ENCODE measurements at places on chromosomes 4 and X.

DNA sequence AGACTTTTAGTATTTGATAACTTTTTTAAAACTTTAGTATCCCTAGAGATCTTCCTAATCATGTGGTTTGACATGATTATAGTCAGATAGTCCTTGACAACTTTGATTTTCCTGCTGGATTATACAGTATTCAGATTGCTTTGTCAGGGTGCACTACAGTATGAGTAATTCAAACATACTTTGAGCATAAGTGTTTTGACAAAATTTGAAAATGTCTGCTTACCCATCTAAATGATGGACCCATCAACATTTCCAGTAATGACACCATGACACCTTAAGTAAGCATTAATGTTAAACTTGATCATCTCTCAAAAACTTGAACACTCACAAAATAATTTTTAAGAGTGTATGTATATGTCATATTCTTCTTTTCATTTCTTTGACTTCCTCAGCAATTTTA lies 514.5 kb upstream of the SMIM31 start:
- DNase-seq: no peak

DNA sequence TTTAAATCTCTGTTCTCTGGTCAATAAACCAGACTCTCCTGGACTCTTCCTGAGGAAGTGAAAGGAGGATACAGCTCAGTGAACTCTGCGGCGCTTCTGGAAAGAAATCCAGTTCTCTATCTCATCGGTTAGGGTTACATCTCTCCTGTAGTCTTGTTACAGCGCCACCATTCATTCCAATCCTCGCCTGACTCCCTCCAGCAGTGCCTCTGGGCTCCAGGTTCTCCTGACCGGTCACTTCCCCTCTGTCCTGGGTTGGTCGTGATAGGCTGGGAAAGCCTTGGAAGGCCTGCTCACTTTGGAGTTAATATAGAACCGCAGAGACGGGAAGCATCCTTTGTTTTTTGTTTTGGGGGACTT lies 97.0 kb upstream of the STOX2 start:
- DNase-seq: no peak

- no peak for DNase-seq
Observed at GRCh38 chr4:101621120-101621519, 169.4 kb upstream of the BANK1 start.

DNA sequence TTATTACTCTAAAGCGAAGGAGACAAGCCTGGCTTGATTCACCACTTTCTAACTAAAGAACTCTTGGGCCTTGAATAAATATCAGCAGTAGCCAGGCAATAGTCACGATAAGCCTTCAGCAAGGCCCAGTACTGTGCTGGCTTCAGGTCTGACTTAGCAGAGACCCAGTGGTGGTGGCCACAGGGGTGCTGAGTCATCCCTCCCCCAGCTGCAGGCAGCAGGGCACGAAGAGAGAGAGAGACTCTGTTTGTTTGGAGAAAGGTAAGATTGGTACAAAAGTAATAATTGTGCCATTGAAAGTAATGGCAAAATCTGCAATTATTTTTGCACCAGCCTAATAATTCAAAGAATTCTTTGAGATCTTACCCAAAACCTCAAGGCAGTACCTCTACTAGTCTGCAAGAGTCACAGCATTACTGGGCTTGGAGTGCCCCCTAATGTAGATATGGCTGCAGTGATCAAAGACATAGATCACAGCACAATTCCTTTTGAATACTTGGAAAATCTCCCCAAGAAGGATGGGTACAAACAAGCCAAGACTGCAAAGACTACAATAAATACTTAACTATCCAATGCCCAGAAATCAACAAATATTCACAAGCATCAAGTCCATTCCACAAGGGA lies 159.5 kb upstream of the USP38 start:
- no peak for DNase-seq

- no peak for DNase-seq
Observed at GRCh38 chr4:162101337-162101736, 62.5 kb downstream of the FSTL5 start.

DNA sequence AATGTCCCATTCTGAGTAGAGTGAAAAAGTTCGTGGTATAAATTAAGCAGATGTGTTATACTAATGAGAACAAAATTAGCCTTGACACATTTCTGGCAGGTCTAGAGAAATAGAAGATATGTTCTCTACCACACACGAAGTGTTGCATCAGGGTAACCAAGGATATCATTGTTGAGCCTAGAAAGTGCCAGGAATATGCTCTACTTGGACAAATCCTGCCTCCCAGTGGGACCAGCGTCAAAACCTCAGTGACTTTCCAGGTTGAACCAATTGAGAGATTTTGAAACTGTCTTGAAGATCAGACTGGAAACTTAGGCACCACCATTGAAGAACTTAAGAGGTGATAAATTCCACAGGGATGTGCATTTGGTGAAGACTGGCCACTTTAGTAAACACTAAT lies 115.9 kb downstream of the HPGD start:
- DNase-seq: no peak

DNA sequence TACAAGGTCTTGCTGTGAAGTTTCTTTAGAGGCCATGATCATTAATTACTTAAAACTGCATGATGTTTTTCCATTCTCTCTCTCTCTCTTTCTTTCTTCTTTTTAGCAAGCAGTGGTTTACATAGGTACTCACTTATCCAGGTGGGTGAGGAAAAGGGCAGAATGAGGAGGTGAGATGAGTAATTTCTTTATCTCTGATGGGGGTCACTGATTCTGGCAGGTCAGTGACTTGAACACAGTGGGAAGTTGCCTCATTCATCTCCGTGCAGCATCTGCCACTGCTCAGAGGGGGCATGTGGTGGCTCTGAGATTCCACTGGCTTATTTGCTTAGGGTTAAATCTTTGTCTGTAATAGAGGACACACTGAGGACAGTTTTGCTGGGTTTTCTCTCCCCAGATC lies 62.6 kb downstream of the FAM114A1 start:
- no peak for DNase-seq

All from NCI-H1930 (cell line).